Right atrium auricular region (tissue), 2 donors: ENCODE measurements at places on chromosomes 1 and 21.

DNA sequence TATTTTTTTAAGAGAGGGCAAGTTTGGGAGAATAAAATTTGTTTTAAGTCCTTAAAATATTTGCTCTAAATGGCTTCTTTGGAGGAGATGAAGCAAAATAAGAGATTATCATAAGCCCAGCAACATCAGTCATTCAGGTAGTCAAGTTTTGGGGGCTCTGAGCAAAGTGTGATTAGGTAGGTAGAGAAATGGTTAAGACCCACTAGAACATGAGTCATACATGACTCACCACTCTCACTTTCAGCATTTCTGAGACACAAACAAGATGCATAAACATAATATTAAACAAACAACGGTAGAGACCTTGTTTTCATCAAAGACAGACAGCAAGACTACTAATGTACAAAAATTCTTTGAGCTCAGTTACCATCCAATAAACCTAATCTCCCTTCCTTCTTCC is 272.2 kb downstream of the LMO4 start:
- DNase-seq, result no peak

GRCh38 chr1:76109404-76109803 is 34.9 kb downstream of the ST6GALNAC3 start:
- no peak for DNase-seq

DNA sequence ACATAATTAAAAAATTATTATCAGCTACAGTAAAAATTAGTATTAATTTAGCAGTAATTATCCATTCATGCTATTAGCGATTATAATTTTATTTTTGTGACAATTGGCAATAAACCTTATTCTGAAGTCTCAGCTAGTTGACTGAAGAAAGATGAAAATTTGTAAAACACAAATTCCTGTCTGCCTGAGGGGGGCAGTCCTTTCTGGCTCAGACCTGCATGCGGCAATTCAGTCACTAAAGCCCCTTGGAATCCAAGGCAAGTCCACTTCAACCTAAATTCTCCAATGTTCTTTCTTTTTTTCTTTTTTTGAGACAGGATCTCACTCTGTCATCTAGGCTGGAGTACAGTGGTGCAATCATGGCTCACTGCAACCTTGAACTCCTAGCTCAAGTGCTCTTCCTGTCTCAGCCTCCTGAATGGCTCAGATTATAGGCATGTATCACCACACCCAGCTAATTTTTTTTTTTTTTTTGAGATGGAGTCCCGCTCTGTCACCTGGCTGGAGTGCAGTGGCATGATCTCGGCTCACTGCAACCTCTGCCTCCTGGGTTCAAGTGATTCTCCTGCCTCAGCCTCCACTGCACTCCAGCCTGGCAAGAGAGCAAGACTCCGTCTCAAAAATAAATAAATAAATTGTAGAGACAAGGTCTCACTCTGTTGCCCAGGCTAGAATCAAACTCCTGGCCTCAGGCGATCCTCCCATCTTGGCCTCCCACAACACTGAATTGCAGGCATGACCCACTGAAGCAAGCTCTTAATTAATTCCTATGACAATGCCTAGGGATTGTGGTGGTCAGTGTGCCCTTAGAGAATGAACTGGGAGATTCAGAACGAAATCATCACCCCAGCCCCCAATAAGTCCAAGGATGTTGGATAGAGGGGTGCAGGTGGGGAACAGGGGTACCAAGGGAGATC is 24.2 kb upstream of the ITPKB start:
- no peak for DNase-seq

- DNase-seq, result no peak
Observed at GRCh38 chr1:101388904-101389546, 152.2 kb downstream of the S1PR1 start.

GRCh38 chr1:161483361-161483760 is 21.9 kb upstream of the FCGR2A start:
- no peak for DNase-seq
